ENCODE measurements at places on chromosomes 5 and 9.

DNA sequence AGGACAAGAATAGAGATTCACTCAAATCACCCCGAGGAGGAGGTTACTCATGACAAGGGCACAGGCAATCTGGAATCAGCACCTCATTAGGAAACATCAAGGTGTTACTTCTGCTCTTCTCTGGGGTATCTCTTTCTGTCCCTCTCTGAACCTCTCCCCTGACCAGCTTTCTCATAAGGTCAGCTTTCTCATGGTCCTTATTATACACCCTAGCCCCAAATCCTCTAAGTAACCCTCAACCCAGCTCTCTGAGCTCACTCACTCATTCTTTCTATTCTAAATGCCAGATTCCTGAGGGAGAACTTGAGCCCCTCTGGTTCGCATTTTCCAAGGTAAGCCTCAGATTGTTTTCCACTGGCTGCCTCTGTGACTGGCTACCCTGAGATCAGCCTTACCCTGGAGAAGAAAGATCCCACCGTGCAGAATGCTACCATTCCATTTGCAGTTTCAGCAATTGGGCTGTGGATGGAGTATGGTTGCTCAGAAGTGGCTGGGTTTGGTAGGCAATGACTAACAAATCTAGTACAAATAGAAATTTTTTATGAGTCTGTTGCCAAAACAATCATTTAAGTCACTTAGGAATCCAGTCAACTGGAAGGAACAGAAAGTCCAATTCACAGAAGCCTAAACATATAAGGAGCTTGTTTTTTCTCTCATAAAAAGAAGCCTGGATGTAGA lies 9.0 kb upstream of the TIMD4 start:
- DNase-seq, result no peak

DNA sequence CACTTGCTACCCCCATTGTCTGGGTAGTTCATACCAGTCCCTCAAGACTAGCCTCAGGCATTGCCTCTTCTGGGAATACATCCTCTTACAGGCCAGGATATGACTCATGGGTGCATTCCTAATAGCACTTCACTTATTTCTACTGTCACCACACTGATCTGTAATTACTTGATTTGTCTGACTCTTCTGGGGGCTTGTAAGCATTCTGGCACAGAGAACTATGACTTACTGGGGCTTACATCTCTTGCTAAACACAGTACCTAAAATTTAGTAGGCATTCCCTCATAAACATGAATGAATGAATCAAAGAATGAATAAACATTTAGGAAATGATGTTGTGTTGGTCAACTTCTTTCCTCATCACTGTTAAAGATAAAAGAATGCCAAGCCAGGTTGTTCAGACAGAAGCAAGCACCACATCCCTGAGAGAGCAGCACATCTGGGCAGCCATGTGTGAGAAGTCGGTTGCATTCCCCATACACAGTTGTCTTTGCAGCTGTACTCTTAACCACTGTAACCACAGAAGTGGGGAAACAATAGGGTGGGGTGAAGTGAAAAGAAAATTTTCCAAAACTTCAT lies 27.6 kb downstream of the IL7R start:
- DNase-seq, result no peak

- no peak for DNase-seq
Observed at GRCh38 chr5:773517-774264, 10.8 kb downstream of the ZDHHC11B start.

GRCh38 chr9:81032831-81033230 lies 656.5 kb downstream of the TLE1 start:
- no peak for DNase-seq

GRCh38 chr5:102040326-102040725 lies 255.8 kb downstream of the SLCO4C1 start:
- no peak for DNase-seq

GRCh38 chr9:80146466-80146865 lies 574.7 kb downstream of the TLE4 start:
- DNase-seq, result no peak

DNA sequence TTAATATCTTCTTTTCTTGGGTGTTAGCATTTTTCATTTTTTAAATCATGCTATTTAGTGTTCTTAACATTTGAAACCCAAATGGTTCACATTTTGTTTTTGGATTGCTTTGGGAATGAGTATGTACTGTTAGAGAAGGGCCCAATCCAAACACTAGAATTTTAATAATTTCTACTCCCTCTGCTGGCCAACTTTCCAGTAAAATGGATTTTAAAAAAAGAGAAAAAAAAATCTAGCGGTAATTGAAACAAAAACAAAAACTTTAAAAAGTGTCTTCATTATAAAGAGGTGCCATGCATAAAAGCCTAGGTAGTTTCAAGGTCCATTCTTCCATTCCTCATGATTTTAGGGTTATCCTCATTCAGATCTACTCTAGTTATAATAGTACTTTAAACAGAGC lies 32.1 kb upstream of the RICTOR start:
- DNase-seq, result no peak

DNA sequence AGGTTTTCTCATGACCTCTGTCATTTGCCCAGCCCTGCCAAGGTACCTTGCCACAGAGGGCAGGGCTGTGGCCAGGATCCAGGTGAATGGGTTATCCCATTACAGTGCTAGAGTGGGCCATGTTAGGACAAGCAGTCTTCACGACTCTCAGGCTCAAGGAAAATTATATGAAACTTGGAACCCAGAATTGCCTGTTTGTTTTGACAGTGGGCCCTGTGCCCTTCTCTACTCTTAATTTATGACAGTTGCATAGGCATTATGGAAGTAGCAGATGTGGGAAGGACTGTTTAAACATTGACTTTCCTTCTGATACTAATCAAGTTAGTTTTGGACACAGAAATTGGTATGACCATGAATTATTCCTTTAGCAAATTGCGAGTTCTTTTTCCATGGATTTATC lies 41.7 kb downstream of the ITGA2 start:
- DNase-seq, result no peak

GRCh38 chr5:102414448-102414847 lies 84.4 kb downstream of the SLCO6A1 start:
- no peak for DNase-seq

- no peak for DNase-seq
Observed at GRCh38 chr5:77353251-77353650, 138.9 kb downstream of the WDR41 start.

DNA sequence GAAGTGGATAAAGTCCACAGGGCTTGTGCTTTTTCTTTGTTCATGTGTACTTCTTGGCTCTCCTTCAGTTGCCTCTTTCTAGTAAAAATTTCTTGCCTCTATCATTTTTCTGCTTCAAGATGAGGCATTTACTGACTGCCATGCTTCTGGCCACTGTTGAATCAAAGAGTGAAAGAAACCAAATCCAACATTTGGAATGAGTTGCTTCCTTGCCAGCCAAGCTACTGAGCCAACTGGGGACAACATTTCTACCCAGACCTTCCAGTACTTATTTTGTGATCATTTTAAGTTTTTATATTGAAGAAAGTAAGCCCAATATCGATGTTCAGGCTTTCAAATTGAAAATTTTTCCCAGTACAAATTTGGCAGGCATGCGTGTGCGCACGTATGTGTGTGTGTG lies 73.2 kb downstream of the SNCAIP start:
- no peak for DNase-seq

DNA sequence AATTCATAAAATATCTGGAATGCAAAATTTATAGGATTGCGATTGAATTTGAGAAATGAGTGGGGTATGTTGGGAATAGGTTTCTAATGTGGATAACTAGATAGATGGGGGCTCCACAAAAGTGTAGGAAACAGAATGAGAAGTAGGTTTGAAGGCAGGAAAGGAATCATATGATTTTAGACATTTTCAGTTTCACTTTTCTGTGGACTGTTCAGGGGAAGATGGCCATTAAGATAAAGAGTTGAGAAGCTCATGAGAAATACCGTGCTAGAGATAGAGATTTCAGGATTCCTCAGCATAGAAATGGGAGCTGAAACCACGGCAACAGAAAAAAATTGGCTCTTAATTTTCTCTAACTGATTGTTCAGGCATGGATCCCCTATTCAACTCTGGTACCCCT lies 163.4 kb upstream of the CD180 start:
- DNase-seq, result no peak

GRCh38 chr5:98989727-98990126 lies 60.9 kb upstream of the CHD1 start:
- no peak for DNase-seq

- DNase-seq, result no peak
Observed at GRCh38 chr9:90985631-90986030, 184.0 kb downstream of the SYK start.

DNA sequence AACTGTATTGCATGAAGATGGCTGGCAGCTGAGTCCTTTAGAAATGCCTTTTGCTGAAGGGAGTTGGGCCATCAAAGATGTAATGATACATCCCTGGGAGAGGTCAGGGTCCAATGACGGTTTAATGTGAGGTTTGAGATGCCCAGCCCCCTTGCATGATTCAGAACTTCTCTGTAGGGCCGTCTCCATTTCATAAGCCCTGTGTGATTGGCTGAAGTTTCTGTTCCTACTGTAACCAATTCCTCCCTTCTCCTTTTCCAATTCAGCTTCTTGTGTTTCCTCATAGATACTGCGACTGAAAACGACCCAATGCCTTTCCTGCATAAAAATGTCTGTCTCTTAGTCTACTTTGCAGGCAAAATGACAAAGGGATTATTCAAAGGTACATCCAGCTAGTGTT lies 47.9 kb upstream of the ST8SIA4 start:
- DNase-seq, result no peak

- DNase-seq, result no peak
Observed at GRCh38 chr9:124122813-124123462, 111.4 kb downstream of the LHX2 start.

DNA sequence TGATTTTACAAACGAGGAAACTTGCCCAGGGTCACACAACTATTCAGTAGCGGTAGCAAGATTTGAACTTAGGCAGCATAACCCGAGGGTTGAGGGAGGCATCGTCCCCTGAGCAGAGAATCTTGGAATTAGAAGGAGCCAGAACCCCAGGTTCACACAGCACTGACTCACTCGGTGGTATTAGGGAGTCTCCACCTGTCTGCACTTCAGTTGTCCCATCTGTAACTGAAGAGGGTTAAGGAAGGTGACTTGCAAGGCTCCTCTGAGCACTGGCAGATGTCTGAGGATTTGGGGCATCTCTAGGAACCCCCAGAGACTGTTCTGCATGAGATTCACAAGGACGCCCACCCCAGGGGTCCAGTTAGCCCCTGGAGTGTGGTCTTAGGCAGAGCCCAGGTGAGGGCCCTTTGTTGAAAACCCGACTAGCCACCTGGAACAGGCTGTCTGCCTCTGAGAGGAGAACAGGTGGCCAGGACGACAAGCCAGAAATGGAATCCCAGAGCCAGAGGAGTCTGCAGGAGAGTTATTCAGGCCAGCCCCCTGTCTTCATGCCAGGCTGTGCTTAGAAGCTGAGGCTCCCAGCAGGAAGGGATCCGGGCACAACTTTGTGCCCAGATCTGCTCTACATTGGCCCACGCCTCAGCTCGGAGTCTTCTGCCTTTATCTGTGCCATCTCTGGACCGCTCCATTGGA lies 50.0 kb upstream of the ORM1 start:
- DNase-seq, result peak; percentile 78

DNA sequence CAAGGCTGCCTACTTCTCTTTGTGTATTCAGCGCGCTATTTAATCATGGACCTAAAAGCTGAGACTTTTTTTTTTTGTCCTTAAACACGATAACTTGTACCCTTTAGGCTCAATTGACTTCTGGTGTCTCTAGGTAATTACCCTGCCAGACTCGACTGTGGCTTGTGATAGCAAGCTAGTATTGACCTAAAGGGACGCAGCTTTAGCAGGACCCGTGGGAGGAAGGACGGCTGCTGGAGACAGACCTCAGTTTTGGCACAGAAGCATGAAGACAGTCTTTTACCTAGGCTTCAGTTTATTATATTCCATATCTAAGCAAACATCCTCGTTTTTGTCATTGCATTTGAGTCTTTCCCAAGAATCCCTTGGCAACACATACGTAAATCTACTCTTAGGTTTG lies 115.3 kb downstream of the SMC2 start:
- no peak for DNase-seq

- no peak for DNase-seq
Observed at GRCh38 chr9:93013856-93014582, 44.5 kb upstream of the SUSD3 start.

GRCh38 chr5:96854067-96854466 lies 22.2 kb upstream of the ERAP2 start:
- no peak for DNase-seq

DNA sequence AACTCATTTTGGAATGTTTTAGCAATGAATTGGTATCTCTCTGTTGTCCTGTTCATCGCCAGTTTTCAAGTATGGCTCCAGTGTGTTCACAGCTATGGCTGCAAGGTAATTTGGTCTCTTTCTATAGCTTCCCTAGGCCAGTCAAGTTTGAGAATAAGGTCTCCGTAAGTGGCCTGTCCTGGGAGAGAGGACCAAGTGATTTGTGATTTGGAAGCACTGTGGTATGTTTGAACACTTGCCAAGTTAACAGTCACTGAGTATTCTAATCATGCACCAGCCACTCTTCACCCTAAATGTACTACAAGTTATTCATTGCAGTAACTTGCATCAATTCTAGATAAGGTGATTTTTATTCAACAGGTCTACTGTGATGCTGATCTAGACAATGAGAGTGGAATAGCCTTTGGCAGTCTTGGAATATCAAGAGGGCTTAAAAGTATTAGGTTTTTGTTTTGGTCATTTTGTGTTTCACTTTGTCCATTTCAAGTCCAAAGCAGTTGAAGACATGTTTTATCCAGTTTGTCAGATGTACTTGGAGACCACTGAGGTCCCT lies 41.1 kb downstream of the G3BP1 start:
- DNase-seq, result no peak

DNA sequence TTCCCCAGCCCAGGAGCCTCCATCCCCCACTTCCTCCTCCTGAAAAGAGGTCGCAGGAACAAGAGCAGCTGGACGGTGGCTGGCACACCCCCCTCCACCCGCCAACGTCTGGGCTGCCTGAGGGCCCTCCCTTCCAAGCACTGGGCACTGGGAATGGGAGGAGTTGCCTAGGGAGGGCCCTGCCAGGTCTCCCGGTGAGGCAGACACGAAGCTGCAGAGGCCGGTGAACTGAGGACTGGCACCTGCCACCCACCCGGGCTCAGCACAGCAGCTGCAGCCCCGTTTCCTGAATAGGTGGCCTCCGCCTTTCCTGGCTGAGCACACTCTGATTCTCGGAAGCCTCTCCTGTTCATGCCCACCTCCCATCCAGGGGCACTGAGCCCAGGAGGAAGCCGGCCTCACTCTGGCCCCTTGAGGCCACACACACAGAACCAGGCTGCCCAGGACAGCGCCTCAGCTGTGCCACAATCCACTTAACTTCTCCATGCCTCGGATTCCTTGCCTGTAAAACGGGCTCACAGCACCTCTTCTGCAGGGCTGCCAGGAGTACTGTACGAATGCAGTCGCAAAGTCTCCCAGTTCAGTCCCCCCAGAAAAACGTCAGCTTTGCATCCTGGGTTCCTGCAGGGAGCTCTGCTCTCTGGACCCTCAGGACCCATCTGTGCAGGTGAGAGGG lies 1.3 kb downstream of the NPDC1 start:
- DNase-seq, result no peak

DNA sequence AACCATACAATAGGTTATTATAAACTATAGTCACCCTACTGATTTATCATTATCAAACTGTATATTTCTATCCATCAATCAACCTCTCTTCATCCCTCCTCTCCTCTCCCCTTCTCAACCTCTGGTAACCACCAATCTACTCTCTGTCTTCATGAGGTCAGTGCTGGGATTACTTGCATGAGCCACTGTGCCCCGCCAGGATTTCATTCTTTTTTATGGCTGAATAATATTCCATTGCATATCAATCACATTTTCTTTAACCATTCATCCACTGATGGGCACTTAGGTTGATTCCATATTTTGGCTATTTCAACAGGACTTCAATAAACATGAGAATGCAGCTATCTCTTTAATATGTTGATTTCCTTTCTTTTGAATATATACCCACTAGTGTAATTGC lies 10.8 kb upstream of the PURA start:
- no peak for DNase-seq

GRCh38 chr5:65796751-65797316 lies 74.8 kb downstream of the NLN start:
- DNase-seq, result no peak
